ENCODE measurements at places on chromosomes 7 and 10.

- DNase-seq, result no peak
Observed at GRCh38 chr10:21364196-21365114, 161.0 kb downstream of the SKIDA1 start.

DNA sequence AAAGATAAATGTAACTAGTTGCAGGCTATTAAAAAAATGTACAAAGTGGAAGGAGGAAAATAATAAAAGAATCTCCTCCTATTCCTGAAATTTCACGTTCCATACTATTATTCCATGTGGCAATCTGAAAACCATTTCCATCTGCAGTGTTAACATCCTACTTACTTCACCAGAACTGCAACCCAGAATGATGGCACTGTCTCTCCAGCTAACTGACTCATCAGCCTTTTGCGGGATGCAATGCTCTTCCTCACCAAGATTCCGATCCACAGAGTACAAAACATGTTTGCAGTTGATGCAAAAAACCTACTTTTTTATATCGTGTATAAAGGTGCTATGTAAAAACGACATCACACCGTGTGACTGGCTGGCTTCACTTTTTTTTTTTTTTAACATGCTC lies 50.8 kb downstream of the ESYT2 start:
- no peak for DNase-seq

DNA sequence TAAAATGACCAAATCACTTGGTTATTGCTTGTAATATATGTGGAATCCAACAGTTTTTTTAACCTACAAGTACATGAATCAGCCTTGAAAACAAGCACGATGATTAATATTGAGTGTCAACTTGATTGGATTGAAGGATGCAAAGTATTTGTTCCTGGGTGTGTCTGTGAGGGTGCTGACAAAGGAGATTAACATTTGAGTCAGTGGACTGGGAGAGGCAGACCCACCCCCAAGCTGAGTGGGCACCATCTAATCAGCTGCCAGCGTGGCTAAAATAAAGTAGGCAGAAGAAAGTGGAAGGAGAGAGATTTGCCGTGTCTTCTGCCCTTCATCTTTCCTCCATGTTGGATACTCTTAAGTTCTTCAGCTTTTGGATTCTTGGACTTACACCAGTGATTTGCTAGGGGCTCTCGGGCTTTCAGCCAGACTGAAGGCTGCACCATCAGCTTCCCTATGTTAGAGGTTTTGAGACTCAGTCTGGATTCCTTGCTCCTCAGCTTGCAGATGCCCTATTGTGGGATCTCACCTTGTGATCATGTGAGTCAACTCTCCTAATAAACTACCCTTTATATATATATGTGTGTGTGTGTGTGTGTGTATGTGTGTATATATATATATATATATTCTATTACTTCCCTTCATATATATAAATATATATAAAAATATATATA lies 118.4 kb upstream of the WDR11 start:
- DNase-seq, result no peak

GRCh38 chr7:94323844-94324243 lies 70.9 kb upstream of the COL1A2 start:
- no peak for DNase-seq

DNA sequence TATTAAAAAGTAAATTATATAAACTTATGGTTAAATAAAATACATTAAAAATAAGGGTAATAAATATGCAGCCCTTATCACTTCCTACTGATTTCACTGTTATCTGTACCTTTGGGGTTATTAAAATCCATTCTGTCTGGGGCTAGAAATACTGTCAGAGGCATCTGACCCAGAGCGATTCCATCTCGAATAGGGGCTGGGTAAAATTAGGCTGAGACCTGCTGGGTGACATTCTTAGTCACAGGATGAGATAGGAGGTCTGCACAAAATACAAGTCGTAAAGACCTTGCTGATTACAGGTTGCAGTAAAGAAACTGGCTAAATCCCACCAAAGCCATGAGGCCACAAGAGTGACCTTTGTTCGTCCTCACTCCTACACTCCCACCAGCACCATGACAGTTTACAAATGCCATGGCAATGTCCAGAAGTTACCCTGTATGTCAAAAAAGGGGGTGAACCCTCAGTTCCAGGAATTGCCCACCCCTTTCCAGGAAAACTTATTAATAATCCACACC lies 77.6 kb downstream of the COBL start:
- no peak for DNase-seq

Measured in pons (tissue), 1 donor.